ENCODE measurements at places on chromosomes 1 and 21.

DNA sequence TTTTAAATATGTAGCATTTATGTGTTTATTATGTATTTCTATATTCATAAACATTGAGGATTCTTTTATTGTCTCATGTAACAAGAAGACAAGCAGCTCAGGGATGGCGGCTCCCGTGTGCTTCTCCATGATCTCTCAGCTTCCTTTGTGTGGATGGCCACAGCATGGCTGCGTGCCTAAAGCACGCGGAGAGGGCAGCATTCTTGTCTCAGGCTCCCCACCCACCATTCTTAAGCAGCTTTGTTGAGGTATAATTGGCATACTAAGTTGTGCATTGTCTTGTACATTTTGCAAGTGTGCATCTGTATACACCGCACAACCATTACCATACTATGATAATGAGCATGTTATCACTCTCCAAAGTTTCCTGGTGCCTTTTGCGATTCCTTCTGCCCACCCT, 81.6 kb downstream of the CAMTA1 start:
- no peak for DNase-seq

DNA sequence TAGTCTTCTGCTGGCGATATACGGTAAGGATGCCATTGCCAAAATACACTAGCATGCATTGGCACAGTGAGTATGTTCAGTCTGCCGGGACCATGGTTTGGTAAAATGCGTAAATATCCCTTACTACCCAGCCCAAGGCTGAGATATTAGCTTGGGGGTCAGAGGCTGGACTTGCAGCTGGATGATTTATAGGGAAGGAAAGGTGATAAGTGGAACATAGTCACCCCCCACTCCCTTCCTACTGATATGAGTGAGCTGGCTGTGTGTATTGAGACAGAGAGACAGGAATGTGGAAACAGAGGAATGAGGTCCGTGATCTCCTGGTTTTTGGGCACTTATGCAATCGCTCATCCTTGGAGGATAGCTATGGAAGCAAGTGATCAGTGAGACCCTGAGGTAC, 642.8 kb downstream of the KCNT2 start:
- DNase-seq: no peak

GRCh38 chr1:187229496-187229895, 400.7 kb downstream of the PLA2G4A start:
- no peak for DNase-seq

DNA sequence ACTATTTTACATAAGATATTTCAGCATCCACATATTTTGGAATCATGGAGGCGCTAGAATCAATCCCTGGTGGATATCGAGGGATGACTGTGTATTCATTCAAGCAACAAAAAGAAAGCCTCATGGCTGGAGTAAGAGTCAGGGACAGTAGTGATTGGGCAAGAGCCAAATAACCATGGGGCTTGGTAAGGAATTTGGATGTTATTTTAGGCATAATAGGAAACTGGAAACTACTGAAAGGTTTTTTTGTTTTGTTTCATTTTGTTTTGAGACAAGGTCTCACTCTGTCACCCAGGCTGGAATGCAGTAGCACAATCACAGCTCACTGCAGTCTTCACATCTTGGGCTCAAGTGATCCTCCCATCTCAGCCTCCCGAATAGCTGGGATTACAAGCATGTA, 33.8 kb upstream of the EYA3 start:
- DNase-seq: no peak

DNA sequence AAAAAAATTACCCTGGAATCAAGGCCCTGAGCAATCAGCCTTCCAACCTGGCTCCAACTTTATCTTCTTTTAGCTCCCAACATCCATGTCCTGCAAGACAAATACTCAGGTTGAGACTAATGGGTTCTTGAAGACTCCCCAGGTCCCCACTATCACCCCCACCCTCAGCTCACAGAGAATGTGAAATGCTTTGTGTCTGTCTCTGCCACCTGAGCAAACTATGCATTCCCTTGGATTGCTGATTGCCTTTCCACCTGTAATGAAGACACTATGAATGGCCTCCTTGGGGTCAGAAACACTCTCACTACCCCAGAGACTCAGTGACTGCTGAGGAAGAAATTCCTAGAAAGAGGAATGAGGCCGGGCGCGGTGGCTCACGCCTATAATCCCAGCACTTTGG, 121.2 kb upstream of the GALNT2 start:
- no peak for DNase-seq

DNA sequence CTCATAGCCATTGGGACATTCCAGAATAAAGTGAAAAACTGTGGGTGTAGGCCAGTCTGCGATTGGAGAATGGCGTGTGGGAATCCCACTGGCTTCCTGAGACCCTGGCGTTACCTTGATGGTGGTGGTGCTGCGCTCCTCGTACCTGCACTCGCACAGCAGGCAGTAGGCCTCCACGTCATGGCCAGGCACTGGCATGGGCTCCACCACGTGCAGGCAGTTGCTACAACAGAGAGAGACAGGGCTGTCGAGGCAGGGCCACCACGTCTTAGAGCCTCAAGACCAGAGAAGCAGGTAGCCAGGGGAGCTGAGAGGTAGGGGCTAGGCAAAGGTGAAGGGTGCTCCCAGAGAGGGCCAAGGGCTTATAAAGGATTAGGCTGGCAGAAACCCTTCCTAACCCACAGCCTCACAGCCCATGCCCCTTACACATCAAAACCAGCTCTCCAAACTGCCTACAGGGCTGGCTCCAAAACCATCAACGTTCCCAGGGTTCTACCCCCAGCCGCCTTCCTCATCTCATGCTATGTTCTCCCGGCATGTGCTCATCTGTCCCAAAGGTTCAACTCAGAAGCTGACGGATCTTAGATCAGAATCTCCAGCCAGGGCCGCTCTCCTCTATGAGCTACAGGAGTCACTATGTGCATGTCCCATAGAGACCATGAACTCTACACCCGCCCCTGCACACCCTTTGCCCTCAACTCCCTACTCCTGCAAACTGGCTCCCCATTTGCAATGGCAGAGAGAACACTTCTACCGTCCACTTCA, 7.5 kb downstream of the TMEM9 start:
- DNase-seq: no peak
